Activated CD8-positive, alpha-beta T cell treated with anti-CD3 and anti-CD28 coated beads, Interleukin-2, amount 10 ng/mL, durations not matched to agents 7 days and 5 days (primary cell): ENCODE measurements at places on chromosomes 2 and 18. TPM values are rescaled to one million over a fixed set of nuclear protein-coding genes. Genes with fewer than 3 reads are reported as not detected.

Gene CBLN2
- total RNA-seq = not detected

- no peak overlapping the region for H3K27ac ChIP-seq
- no peak overlapping the region for H3K4me3 ChIP-seq
- peaks cover 23% of the 10 kb centered on the region for H3K27me3 ChIP-seq
- peak; percentile 83 for DNase-seq
These were observed 56.7 kb upstream of the ACKR3 start for GRCh38 chr2:236512902-236513435.

DNA sequence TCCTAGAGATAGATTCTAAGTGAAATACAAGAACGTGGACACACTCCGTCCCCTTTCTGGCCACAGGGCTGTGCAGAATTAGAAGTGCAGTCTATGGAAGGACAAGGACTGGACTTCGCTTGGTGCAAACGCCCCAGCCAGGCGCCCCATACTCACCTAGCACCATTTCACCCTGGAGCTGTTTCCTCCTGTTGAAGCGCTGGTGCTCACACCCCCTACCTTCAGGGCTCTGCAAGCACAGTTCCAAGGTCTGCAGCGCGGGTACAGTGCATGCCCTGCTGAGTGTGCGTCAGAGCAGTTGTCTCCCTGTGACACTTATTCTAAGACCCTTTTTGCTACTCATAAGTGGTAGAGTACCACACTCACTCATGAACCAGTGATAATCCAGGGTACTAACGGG is 3.0 kb downstream of the HPCAL1 start:
- H3K36me3 ChIP-seq = peaks cover 11% of the 10 kb centered on the region
- DNase-seq = peak; percentile 47

GRCh38 chr2:1047485-1047884 is 96.8 kb downstream of the SNTG2 start:
- H3K4me3 ChIP-seq = no peak overlapping the region
- H3K36me3 ChIP-seq = peaks cover 3% of the 10 kb centered on the region
- no peak for DNase-seq
